Amniotic stem cell (primary cell): ENCODE measurements at places on chromosomes 7 and 10.

DNA sequence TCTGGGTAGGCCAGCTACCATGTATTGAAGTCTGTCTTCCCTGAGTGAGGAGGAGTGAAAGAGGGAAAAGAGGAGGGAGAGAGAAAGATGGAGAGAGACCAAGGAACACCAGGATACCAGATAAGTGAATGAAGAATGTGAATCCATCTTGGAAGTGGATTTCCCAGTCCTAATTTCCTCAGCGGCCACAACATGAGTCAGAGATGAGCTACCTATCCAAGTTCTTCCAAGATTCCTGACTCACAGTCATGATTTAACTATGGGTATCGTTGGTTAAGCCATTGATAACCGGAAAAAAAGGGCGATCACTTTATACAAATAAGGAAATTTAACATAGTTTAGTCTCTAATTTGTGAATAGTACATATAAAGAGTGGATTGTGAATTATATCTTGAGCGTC is 561.8 kb downstream of the ATRNL1 start:
- DNase-seq = no peak

GRCh38 chr10:50981904-50982303 is 92.4 kb upstream of the PRKG1 start:
- no peak for DNase-seq

DNA sequence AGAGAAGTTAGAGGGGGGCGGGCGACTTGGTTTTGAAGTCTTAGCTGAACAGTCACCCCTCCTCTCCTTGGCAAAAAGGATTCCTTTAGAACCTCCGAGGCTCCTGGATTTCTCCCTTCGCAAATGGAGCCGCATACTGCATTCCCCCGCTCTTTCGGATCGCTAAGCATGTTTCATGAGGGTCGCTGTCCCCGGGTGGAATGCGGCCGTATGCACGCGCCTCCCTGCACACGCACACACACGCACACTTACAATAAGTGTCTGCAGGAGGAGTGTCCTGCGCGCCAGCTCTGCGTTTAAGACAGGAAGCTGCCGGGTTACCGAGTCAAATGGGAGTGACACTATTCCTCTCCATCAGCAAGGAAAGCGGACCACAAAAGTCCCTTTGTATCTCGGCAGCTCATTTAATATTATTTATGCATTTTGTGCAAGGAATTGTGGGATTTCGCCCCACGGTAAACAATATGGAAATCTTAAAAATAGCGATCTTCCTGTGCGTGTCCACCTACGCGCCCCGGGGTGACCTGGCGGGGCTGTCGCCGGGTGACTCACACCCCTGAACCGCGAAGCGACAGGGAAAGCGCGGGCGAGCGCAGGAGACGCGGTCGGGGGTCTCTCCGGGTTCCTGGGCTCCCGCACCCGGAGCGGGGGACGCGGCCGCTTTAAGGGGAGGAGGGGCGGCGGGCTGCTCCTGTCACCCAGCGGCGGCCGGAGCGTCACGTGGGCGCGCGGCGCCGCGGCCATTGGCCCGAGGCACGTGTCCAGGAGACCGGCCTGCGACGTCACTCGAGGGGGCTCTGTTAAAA is 988 bp upstream of the EN2 start:
- no peak for DNase-seq

DNA sequence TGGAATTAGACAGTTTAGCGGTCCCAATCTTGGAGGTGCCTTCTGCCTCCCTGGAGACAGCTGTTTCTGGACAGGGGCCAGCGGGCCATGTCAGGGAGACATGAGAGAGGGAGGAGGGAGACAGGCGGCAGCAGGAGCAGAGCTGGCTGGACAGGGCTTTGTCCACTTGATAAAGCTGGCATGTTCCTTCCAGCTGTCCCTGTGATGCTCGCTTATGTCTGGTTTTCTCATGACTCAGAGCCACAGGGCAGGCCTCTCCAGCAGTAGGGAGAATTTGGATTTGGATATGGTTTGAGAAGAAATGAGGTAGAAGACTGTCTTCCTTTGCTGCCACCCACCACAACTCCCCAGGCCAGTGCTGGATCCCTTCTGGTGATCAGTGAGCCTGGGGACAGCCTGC is 51.7 kb upstream of the SORCS3 start:
- DNase-seq = no peak

GRCh38 chr7:133428326-133428725 is 175.4 kb downstream of the EXOC4 start:
- no peak for DNase-seq

GRCh38 chr10:84397735-84398144 is 69.4 kb downstream of the CCSER2 start:
- no peak for DNase-seq

- no peak for DNase-seq
Observed at GRCh38 chr7:7858559-7858958, 110.0 kb upstream of the GLCCI1 start.

- no peak for DNase-seq
Observed at GRCh38 chr10:21797533-21797932, 206.0 kb downstream of the DNAJC1 start.

GRCh38 chr10:63390521-63390920 is 75.3 kb downstream of the JMJD1C start:
- no peak for DNase-seq

DNA sequence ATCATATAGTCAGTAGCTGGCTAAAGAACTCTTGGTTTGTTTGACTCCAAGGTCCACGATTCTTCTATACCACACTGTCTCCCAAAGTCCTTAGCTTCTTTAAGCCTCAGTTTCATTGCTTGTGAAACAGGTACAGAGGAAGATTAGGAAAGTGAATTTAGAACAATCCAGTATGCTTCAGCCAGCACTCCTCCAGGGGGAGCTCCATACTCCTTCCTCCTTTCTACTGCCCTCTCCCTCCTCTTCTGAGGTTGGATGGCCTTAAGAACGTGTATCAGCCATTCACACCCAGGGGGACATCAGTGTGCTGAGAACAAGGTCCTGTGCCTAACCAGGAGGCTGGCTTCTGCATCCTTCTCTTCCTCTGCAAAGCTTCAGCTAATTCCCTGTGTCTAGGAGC is 54.8 kb upstream of the CALD1 start:
- DNase-seq = no peak

GRCh38 chr7:3164380-3164792 is 120.7 kb upstream of the CARD11 start:
- no peak for DNase-seq

DNA sequence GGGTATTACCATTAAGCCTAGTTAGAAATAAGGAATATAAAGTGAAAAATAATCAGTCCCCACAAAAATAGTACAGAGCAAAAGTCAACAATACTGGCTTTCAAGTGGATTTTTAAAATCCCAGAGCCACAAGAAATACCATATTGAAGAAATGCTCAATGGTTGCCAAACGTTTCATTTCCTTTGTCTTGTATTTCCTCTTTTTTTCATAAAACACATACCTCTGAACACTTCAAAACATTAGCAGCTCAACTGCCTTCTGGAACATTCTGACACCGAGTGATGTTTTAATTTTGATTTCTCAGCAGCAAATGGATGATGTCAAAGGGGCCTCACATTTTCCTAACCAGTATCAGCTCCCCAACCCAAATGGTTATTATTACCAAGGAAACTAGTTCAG is 10.5 kb downstream of the NOD1 start:
- no peak for DNase-seq

- DNase-seq = no peak
Observed at GRCh38 chr10:120253131-120253530, 203.9 kb upstream of the PLPP4 start.

DNA sequence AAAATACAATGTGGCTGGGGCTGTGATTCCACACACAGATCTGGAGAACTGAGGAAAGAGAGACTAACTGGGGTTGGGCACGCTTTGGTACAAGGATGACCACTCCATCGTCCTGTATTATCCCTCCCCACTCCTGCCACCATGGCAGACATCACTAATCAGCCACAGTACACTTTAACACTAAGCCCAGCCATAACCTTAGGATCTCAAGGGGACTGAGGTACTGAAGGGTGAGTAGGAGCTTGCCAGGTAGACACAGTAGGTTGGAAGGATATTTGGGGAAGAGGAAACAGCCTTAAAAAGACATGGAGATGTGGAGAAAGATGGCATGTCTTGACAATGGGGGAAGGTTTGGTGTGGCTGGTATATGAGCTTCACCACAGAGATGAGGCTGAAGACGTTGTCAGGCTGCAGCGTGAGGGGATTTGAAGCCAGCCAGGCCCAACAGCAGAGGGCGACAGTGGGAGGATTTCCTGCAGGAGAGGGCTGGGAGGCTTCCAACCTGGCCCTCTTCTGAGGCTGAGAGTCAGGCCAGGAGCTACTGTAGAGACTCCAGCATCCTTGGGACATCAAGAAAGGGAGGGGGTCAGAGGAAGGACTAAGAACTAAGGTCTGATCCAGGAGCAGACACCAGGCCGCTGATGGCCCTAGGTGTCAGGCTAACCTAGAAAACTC is 58.6 kb upstream of the COL13A1 start:
- no peak for DNase-seq

GRCh38 chr10:25933653-25934608 is at the start of gene MYO3A:
Gene MYO3A, plus strand, starts transcription at chr10:25934229. Its CDS starts 17,882 bp downstream, at chr10:25952111.
- DNase-seq = no peak

- no peak for DNase-seq
Observed at GRCh38 chr10:49161411-49161997, 26.7 kb downstream of the TMEM273 start.

DNA sequence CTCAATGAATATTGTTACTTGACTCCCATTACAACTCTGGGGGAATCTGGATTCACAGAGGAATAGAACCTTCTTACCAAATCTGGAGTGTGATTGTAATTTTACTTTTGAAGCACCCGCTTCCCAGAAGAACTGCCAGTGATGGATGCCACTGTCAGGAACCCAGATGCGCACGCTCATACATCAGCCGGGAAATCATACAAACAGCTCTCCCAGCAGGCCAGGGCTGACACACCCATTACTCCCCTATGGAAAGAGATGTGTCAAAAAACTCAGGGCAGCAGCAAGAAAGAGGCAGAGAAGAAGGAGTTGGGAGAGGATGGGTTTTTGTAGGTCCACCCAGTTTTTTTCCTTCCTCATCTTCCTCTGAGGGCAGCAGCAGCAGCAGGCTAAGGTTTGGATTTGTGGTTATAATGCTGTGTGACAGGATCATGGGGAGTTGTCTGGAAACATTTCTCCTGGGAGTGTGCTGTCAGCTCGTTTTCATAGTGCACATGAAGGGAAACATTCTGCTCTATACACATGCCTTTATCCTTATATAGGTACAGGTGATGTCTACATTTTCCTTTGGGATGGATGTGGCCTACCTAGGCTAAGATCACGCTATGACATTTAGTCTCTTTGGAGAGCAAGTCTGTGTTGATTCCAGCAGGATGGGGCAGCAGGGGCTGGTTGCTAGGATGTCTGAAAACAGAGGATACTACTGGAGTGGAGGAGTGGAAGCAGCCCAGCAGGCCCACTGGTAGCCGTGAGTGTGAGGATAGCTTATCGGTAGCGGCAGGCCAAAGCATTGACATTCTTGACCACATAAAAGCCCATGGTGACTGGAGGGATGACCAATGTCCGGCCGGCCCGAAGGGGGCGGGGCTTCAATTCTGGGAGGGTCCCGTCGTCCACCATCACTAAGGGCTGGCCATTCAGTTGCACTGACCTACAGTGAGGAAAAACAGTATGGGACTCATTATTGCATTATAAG is 12.4 kb upstream of the HPS1 start:
- DNase-seq = no peak

DNA sequence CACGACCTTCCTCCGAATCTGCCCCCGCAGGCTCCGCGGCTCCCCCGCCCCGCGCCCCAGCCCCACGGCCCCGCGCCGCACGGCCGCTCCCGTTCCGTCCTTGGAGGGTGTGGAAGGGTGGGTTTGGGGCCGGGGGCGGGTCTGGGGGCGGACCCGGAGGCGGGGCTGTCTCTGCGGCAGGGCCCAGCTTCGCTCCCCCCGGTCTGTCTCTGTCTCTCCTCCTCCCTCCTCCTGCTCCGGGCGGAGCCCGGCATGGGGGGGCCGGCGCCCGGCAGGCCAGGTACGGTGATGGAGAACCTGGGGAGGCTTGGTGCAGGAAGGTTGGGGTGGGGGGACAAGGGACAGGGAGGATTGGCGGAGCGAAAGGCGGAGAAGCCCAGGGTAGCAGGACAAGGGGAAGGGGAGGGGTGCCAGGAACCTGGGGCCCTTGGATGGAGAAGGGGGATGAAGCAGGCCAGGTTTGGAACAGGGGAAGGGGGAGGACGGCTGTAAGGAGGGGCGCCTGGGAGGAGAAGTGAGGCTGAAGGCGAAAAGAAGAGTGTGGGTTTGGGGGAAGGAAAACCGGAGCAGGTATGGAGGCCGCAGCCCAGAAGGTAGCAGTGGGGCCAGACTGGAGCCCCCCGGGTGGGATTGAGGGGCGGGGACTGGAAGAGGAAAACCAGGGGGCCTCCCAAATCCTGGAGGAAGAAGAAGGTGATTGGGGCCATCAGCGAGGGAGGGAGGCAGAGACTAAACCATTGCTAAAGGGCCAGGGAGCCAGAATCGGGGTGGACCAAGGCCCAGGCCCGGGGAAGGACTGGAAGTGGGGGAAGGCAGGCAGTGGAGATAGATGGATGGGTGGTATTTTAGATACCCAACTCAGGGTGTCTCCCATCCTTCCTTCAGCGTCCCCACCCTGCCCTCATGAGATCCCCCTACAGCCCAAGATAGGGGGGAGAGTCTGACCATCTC is at the start of gene NYAP1:
Gene NYAP1, plus strand, starts transcription at position 206 of the 951 bp plus-strand sequence. CDS start 1,385 bp downstream, outside the sequence.
- DNase-seq = no peak

DNA sequence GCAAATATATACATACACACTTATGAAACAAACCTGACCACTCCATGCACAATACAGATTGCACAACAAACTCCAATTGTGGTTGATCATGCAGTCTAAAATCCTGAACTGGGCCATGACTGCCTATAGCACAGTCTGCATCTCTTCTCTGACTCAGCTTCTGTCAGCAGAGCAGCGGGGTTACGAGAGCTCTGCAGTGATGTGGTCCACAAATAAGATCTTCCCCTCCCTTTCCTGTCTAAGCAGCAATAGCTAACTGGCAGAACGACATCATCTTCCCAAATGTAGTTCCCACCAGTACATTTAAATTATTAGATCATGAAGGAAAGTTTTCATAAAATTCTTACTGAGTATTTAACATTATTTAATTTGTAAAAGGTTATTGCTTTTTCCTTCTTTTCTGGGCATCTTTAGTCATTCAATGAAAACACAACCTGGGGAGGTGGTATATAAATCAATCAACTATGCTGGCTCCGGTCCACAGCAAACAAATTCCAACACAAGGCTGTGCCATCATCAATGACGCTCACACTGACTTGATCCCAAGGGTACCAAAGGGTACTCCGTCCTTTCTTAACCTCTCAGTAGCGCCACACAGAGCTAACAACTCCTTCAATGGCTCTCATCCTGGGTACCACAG is 17.1 kb downstream of the ARHGAP21 start:
- DNase-seq = peak; percentile 65

- no peak for DNase-seq
Observed at GRCh38 chr10:96502561-96503282, 11.0 kb downstream of the TLL2 start.

- DNase-seq = no peak
Observed at GRCh38 chr10:20415684-20416083, 481.4 kb downstream of the NEBL start.

DNA sequence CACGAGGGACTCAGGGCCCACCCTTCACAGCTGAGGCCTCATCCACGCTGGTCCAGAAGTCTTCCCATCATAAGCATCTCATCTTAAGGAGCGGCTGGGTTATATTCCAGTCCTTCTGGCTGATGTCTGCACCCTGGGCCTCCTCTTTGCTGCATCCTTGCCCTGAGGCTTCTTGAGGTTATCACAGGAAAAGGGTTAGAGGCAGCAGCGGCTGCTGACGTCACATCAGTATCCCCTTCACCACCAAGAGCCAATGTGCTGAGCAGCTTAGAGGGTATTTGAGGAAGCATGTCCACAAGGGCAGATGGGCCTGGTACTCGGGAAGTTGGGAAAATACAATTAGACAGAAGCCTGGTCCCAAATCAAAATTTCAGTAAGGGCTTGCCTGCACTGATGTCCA is 125.1 kb downstream of the PLXNA4 start:
- no peak for DNase-seq
